ENCODE measurements at places on chromosomes 1 and 21. TPM values are rescaled to one million over a fixed set of nuclear protein-coding genes. Genes with fewer than 3 reads are reported as not detected.

The RPE65 gene
- total RNA-seq = not detected

- no peaks in the 10 kb centered on the region for H3K4me1 ChIP-seq
- no peak overlapping the region for H3K27ac ChIP-seq
- DNase-seq = peak; percentile 37
- H3K36me3 ChIP-seq = no peaks in the 10 kb centered on the region
- no peak overlapping the region for H3K4me3 ChIP-seq
- H3K27me3 ChIP-seq = no peaks in the 10 kb centered on the region
Measured at GRCh38 chr1:14149431-14149830, 449.1 kb upstream of the KAZN start.

- no peaks in the 10 kb centered on the region for H3K27me3 ChIP-seq
- H3K4me3 ChIP-seq = no peak overlapping the region
Measured at GRCh38 chr1:217627431-217627830, 3.5 kb downstream of the GPATCH2 start.

GRCh38 chr1:115677182-115677555 is 35.4 kb downstream of the VANGL1 start:
- H3K4me3 ChIP-seq = no peak overlapping the region
- peaks cover 13% of the 10 kb centered on the region for H3K36me3 ChIP-seq
- peaks cover 18% of the 10 kb centered on the region for H3K4me1 ChIP-seq
- no peaks in the 10 kb centered on the region for H3K27me3 ChIP-seq

GRCh38 chr1:218548764-218549163 is 203.6 kb downstream of the TGFB2 start:
- H3K27ac ChIP-seq = no peak overlapping the region
- no peak for DNase-seq
- H3K4me3 ChIP-seq = no peak overlapping the region
- H3K4me1 ChIP-seq = no peaks in the 10 kb centered on the region
- H3K36me3 ChIP-seq = no peaks in the 10 kb centered on the region

The ERO1B gene
- total RNA-seq = 9.6 TPM

- no peaks in the 10 kb centered on the region for H3K36me3 ChIP-seq
- no peak overlapping the region for H3K27ac ChIP-seq
- no peaks in the 10 kb centered on the region for H3K4me1 ChIP-seq
- no peaks in the 10 kb centered on the region for H3K27me3 ChIP-seq
- DNase-seq = no peak
- no peak overlapping the region for H3K4me3 ChIP-seq
Measured at GRCh38 chr1:43318831-43319230, 18.0 kb downstream of the TIE1 start.

DNA sequence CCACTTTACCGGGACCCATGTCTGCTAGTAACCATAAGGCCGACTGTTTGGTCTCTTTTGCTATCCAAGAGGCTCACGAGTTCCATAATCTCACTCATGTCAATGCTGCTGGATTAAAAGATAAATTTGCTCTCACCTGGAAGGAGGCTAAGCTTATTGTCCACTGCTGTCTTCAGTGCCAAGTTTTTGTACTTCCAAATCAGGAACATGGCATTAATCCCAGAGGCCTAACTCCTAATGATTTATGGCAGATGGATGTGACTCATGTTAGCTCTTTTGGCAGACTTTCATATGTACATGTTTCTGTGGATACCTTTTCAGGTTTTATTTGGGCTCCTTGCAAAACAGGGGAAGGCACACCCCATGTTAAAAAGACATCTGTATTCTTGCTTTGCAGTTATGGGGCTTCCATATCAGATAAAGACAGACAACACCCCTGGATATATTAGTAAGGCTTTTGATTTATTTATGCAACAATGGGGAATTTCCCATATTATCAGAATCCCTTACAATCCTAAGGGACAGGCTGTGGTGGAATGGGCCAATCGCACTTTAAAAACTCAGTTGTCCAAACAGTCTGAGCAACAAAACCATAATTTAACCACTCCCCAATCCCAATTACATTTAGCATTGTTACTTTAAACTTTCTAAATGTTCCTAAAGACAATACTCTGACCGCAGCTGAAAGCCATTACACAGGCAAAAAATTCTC is 162.7 kb downstream of the IER5 start:
- peaks cover 52% of the 10 kb centered on the region for H3K4me1 ChIP-seq
- H3K27ac ChIP-seq = peak overlapping the region; percentile 57
- DNase-seq = peak; percentile 99

The HHAT gene
- total RNA-seq = 4.6 TPM

DNA sequence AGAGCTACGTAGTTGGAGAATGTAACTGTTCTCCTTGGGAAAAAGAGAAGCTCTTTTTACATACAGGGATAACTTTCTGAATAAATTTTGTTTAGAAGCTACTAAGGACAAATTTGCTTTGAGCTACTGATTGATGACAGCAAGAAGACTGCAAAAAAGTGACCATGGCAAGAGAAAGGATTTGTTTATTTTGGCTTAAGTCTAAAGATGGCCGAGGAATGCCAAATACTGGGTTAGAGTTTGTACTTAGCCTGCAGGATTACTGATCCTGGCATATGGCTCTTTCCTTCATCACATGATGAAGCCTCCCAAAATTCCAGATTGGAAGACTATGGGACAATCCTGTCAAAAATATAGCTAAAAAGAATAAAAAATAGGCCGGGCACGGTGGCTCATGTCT is 28.7 kb downstream of the RPS27 start:
- H3K4me1 ChIP-seq = peaks cover 4% of the 10 kb centered on the region
- no peaks in the 10 kb centered on the region for H3K36me3 ChIP-seq
- no peak overlapping the region for H3K27ac ChIP-seq

The PTAFR gene
- 1.8 TPM for total RNA-seq

The IL20 gene
- total RNA-seq = not detected

GRCh38 chr1:162228586-162228985 is 148.1 kb downstream of the SPATA46 start:
- no peaks in the 10 kb centered on the region for H3K36me3 ChIP-seq
- H3K27ac ChIP-seq = no peak overlapping the region
- no peaks in the 10 kb centered on the region for H3K27me3 ChIP-seq
- no peak overlapping the region for H3K4me3 ChIP-seq
- DNase-seq = no peak

The COL24A1 gene
- total RNA-seq = not detected

DNA sequence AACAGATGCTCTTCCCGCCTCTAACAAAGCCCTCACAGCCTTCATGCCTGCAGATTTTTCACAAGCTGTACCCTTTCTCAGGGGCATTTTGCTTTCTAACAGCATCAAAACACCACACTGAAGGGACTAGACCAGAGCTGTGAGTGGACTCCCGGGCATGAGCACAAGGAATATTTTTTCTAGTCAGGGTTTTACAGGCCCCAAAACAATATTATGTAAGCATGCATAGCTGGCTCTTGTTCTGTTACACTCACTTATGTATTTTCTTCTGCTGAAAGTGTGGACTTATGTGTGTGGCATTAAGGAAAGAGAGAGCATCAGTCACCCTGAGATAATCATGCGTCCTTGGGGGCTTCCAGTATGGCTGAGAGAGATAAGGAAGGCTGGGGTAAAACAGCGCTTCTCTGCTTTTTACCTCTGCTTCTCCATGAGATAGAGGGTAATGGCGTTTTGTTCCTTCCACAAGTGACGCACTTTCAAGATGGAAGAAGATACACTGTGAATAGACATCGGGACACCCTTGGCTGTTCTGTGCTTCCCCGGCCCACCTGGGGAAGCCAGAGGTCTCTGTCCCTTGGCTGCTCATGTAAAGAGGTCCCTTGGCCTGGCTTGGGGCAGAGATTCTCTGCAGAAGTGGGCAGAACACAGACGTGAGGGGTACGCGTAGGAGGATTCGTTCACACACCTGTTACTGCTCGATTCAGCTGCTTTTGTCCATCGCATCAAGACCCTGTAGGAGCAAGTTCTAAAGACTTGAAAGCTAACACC is 266.7 kb upstream of the RAB4A start:
- no peak for DNase-seq
- no peak overlapping the region for H3K4me3 ChIP-seq
- no peaks in the 10 kb centered on the region for H3K36me3 ChIP-seq
- H3K4me1 ChIP-seq = peaks cover 19% of the 10 kb centered on the region

The FAM72B gene
- total RNA-seq = 8.6 TPM

DNA sequence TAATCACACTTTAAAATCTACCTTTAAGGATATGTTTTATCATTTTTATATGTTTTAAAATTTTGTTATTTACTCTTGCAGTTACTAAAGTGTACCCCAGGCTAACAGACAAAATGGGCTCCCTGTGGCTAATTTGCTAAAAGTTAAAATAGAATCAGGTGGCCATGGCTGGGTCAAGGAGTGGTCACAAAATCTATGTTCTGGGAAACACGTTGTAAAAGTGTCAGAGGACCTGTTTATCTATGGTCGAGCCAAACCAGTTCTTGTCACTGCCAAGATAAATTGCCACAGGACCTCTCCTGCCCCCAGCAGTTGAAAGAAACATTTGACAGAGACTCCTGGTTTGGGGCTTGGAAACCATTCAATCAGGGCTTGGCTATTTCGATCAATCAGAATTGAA is 21.2 kb upstream of the TTLL7 start:
- DNase-seq = no peak
- H3K4me1 ChIP-seq = no peaks in the 10 kb centered on the region
- no peaks in the 10 kb centered on the region for H3K36me3 ChIP-seq
- no peak overlapping the region for H3K4me3 ChIP-seq
- H3K27ac ChIP-seq = no peak overlapping the region

GRCh38 chr1:174995916-174996315 is 3.8 kb upstream of the CACYBP start:
- H3K27me3 ChIP-seq = no peaks in the 10 kb centered on the region
- H3K4me3 ChIP-seq = no peak overlapping the region
- no peak for DNase-seq
- no peak overlapping the region for H3K27ac ChIP-seq

- no peak overlapping the region for H3K27ac ChIP-seq
- H3K4me3 ChIP-seq = no peak overlapping the region
- H3K36me3 ChIP-seq = no peaks in the 10 kb centered on the region
- peak; percentile 24 for DNase-seq
- peaks cover 59% of the 10 kb centered on the region for H3K27me3 ChIP-seq
Measured at GRCh38 chr21:33123374-33124123, 53.6 kb downstream of the OLIG1 start.

DNA sequence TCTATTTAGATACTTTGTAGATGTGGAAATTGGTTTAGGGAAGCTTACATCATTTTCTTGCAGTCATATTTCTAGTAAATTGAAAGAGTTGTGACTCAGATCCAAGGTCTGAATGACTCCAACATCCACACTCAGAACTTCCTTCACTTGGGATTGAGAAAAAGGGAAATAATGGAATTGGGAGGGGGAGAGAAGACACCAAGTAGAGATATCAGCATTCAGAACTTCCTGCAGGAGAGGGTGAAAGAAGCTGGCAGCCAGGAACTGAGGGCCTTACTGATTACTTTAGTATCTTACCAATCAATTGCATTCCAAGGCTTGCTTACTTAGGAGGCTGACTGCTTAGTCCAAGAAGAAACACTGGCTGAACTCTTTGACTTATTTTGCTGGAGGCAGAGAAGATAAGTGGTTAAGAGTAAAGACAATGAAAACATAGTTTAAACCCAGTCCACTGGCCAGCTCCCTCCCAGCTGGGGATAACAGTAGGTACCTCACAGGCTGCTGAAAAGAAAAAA is 21.7 kb downstream of the APP start:
- no peak overlapping the region for H3K4me3 ChIP-seq
- H3K27me3 ChIP-seq = no peaks in the 10 kb centered on the region
- no peak for DNase-seq
- peak overlapping the region; percentile 91 for H3K27ac ChIP-seq

- H3K27me3 ChIP-seq = no peaks in the 10 kb centered on the region
Measured at GRCh38 chr1:4935807-4936206, 281.4 kb downstream of the AJAP1 start.

The TACSTD2 gene
- total RNA-seq = 14.8 TPM

DNA sequence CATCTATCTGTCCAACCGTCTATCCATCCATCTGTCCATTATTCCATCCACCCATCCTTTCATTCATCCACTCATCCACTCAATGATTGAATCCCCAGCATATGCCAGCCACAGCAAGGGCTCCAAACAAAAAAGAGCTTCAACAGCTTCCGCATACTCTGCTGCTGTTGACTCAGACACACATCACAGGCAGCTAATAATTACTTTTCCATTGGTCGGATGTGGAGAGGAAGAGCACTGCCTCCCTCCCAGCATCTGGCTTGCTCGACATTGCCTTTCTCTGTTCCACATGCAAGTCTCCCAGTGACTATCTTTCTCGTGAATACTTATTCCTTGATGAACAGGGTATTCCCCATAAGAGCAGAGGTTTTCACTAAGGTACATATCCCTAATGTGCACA is 176.5 kb downstream of the HIVEP3 start:
- H3K4me1 ChIP-seq = peaks cover 6% of the 10 kb centered on the region
- no peak for DNase-seq
- no peak overlapping the region for H3K4me3 ChIP-seq
- H3K27ac ChIP-seq = no peak overlapping the region

The DIRAS3 gene
- not detected for total RNA-seq

GRCh38 chr21:25637851-25638659 is 1.0 kb upstream of the JAM2 start:
- no peak for DNase-seq
- peaks cover 15% of the 10 kb centered on the region for H3K4me1 ChIP-seq
- H3K4me3 ChIP-seq = peak overlapping the region; percentile 67
- no peaks in the 10 kb centered on the region for H3K36me3 ChIP-seq

DNA sequence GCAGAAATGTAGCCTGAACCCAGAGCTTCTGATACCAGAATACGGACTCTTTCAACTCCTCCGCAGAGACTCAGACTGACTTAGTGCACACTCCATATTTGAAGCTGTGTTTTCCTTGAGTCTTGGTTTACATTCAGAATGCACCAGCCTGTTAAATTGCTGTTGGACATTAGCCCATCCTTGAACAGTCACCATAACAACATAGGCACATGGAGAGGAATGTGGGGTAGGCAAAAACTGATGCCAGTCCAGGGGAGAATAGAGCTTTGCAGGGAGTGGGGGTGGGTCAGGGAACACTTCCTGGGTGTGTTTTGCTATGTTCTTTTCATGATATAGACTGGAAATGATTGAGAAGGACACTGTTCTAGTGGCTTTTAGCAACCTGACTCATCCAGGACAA is 76.3 kb upstream of the CACNA1E start:
- no peak overlapping the region for H3K27ac ChIP-seq
- H3K27me3 ChIP-seq = no peaks in the 10 kb centered on the region
- no peaks in the 10 kb centered on the region for H3K36me3 ChIP-seq
- DNase-seq = no peak

DNA sequence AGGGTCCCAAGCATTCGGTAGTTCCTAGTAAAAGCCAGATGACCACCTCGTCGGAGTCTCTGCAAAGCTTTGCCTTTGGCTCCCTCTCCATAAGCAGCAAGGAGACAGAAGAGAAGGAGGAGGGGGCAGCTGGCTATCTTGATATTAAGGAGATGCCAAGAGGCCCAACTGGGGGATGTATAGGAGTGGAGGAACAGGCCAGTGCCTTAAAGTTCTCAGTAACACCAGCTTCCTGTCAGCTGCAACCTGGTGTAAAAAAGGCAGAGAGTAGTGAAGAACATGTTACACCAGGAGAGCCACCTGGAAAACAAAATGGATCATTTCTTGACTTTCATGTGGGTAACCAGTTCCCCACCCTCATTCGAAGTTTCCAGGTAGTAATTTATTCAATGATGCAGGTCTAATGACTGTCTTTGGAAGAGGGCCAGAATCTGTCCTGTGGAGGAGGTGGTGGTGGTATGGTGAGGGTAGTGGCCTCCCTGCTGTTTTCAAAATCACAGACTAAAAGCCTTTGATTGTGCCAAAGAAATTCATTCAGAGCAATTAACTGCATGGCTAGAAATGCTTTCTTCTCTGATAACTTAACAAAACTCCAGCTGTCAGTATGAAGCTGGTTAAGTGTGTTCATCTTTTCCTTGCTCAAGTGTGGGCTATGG is 27.3 kb downstream of the TMEM200B start:
- H3K27me3 ChIP-seq = no peaks in the 10 kb centered on the region
- no peak overlapping the region for H3K27ac ChIP-seq
- H3K36me3 ChIP-seq = no peaks in the 10 kb centered on the region
- no peaks in the 10 kb centered on the region for H3K4me1 ChIP-seq

The ATP5PB gene
- total RNA-seq = 348 TPM

Data from MCF 10A (cell line).